ENCODE measurements at places on chromosomes 6 and 20.

- no peak for DNase-seq
These were observed 810.2 kb downstream of the MAFB start for GRCh38 chr20:39878809-39879208.

- no peak for DNase-seq
These were observed 94.5 kb downstream of the RFPL4B start for GRCh38 chr6:112441607-112442006.

DNA sequence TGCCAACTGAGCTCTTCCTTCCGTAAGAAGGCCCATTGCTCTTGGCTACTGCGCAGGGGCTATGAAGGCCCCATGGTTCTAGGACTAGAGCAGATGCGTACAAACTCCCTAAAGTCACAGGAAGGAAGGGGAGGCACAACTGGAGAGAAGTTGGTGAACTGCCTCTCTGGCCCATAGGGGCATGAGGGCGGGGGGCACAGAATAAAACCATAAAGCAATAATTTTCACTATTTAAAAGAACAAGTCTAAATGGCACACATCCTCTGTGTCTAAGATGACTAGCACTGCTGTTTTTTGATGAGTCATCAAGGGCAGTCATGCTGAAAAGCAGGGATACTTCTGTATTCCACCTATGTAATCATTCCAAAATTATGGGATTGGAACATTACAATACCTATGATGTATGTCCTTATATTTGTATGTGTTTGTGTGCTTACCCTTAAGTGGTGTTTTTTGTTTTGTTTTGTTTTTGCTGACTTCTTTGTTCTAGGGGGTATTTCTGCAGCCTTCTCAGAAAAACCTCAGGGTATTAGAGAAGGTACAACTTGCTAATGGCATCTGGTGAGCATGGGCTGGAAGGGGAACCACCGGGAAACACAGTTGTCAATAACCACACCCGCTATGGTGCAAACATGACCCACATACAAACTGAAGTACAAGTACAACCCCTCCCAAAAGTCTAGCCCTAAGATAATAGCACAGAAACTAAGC, 36.9 kb downstream of the B4GALT5 start:
- DNase-seq: peak; percentile 71

- DNase-seq: no peak
These were observed 145.7 kb downstream of the RFX6 start for GRCh38 chr6:117022774-117023173.

- no peak for DNase-seq
These were observed 60.9 kb upstream of the EIF2S2 start for GRCh38 chr20:34172926-34173325.

DNA sequence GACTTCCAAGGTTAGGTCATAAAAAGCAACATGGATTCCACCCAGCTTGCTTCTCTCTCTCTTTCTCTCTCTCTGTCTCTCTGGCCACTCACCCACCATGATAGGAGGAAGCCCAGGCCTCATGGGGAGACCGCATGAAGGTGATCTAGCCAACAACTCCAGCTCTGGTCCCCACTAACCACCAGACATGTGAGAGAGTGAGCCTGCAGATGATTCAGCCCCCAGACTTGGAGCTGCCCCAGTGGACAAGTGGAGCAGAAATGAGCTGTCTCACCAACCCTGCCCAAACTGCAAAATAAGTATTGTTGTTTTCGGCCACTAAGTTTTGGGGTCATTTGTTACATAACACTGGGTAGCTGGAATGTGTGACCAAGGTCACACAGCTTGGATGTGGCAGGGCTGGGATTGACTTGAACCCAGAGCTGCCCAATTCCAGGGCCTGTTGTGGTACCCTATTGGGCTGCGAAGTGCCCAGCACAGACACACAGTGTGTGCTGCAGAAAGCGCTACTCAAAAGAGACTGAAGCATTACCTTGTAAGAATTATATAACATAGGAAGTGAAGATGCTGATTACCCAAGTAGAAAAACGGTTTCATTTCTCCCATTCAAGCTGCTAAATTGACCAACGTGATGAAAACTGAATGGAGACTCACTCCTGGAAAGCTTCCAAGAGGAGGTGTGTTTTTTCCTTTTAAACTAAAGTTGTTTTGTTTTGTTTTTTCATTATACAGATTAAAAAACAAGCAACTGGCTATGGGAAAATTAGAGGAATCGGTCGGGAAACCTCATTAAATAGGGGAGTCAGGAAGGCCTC, 9.1 kb upstream of the TLDC2 start:
- DNase-seq: peak; percentile 64

DNA sequence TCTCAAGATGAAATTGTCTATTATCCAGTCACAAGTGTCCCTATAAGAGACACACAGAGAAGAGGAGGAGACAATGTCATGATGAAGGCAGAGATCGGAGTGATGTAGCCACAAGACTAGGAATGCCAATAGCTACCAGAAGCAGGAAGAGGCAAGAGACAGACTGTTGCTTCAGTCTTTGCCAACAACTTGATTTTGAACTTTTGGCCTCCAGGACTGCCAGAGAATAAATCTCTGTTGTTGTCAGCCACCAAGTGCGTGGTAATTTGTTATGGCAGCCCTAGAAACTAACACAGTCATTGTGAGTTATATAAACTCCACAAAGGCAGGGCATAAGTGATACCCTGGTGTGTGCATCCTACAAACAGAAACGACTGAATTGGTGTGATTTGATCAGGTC, 517.0 kb downstream of the BTBD3 start:
- no peak for DNase-seq

DNA sequence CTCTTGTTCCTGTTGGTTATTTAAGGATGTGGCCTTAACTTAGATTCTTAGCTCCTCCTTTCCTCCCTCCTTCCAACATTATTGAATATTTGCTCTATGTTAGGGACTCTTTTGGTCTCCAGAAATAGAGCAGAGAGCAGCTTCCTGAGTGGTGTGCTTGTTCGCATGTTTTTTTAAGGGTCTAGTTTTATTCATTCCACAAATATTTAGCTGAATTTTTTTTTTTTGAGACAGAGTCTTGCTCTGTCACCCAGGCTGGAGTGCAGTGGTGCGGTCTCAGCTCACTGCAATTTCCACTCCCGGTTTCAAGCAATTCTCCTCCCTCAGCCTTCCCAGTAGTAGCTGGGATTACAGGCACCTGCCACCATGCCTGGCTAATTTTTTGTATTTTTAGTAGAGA, 169.2 kb downstream of the ZFAND3 start:
- no peak for DNase-seq

DNA sequence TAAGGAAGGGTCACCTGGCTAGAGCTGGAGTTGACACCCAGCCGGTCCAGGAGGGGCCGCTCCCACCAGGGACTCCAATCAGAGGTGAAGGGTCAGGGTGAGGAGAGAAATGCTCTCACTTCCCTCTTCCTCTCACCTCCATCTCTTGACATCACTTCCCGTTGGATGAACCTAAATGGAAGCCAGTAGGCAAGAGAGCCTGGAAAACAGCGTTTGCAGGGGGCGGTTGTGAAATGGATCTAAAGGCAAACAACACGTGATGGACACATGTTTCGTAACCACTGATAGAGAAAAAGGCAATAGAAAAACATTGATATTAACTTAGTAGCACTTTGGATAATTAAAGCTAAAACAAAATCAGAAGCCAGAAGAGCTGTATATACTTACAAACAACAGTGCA, 105.6 kb upstream of the FOXA2 start:
- no peak for DNase-seq

DNA sequence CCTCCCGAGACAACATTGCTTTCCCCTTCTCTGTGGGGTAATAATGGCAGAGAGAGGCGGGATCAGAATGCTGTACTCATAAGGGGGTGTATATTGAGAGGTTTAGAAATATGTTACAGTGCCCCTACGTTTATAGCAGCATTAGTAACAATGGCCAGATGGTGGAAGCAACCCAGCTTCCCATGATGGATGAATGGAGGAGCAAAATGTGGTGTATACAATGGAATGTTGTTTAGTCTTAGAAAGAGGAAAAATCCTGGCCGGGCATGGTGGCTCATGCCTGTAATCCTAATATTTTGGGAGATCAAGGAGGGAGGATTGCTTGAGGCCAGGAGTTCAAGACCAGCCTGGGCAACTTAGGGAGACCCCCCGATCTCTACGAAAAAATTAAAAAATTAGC, 12.9 kb downstream of the BANF2 start:
- peak; percentile 84 for DNase-seq

GRCh38 chr6:144617191-144617590, 332.1 kb downstream of the UTRN start:
- no peak for DNase-seq

DNA sequence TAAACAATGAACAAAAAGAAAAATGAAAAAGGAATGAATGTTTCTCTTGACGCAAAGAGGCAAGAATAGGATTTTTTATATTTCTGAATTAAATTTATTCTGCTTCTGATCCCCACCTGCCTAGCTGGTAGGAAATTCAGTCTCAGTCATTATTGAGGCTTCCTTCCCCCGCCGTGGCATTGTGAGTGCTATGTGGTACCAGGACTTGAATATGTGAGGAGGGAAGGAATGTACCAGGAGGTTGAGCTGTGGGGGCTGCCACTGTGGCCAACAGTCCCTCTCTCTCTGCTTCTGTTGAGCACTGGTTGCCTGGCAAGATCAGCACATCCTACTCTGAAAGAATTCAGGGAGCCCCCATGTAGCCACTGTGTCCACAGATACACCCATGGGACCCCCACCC, 368.1 kb upstream of the JARID2 start:
- DNase-seq: no peak

GRCh38 chr6:110020888-110021287, 42.8 kb downstream of the GPR6 start:
- DNase-seq: no peak

DNA sequence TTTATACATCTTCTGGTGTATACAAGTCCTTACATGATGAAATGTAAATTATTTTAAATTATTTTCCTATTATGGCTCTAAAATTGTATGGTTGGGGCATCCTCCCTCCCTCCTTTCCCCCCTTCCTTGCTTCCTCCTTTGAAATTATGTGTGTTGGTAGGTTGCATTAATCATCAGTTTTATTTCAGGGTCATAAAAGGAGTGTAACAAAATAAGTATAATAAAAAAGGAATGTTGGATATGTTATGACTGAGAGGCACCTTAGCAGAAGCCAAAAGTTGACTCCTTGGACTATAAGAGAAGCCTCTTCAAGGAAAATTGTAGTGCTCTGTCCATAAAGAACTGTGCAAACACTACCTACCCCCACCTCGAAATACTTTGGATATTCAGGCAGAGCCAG, 46.6 kb upstream of the PTPRK start:
- no peak for DNase-seq

DNA sequence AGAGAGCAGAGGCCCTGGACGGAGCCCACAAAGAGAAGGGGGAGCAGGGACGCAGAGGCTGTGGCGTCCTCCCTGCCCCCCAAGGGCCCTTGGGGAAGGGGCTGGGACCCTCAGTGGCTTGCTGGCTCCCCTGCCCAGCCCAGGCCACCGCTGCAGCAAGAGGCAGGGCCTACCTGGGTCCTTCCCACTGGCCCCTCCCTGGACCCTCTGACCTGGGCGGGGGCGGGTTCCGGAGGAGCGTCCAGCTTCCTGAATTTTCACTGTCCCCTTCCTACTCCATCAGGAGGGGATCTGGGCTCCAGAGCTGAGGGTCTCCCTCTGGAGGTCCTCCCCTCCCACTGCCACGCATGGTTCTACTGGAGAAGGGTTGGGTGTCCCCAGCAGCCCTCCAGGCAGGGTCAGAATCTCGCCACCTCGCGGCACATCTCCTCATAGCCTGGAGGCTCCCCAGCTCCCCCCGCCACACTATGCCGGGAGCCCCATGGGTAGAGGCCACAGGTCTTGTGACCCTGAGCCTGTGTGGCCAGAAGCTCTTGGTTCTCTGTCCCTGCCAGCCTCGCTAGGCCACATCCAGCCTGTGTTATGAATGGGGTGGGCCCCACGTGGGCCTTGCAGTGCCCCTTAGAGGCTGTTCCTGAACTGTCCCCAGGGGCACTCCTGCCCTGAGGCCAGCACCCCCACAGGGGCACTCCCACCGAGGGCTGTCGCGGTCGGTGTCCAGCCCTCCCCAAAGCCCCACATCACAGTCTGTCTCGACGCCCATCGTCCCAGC, 1.0 kb upstream of the SOX18 start:
- DNase-seq: no peak

DNA sequence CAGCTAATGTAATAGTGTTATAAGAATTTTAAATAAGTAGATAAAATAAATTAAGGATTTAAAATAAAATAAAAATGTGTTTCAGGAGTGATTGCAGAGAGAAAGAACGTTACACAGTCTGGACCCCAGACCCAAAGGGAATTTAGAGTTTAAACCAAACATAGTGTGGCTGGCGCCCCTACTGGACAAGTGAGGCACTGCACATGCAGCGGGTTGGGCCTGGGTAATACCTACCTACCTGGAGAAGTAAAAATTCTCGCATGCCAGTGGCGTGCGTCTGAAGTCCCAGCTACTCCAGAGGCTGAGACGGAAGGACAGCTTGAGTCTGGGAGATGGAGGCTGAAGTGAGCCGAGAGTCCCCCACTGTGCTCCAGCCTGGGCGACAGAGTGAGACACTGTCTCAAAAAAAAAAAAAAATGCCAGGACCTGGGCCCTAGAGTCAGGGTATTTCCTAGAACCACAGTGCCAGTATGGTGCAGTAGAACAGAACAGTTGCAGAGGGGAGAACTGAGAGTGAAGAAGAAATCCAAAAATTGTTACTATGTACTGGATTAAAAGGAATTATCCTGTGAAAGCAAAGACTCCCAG, 71.4 kb upstream of the TCF21 start:
- no peak for DNase-seq

GRCh38 chr20:32649697-32650400, 23.9 kb downstream of the C20orf203 start:
- no peak for DNase-seq

DNA sequence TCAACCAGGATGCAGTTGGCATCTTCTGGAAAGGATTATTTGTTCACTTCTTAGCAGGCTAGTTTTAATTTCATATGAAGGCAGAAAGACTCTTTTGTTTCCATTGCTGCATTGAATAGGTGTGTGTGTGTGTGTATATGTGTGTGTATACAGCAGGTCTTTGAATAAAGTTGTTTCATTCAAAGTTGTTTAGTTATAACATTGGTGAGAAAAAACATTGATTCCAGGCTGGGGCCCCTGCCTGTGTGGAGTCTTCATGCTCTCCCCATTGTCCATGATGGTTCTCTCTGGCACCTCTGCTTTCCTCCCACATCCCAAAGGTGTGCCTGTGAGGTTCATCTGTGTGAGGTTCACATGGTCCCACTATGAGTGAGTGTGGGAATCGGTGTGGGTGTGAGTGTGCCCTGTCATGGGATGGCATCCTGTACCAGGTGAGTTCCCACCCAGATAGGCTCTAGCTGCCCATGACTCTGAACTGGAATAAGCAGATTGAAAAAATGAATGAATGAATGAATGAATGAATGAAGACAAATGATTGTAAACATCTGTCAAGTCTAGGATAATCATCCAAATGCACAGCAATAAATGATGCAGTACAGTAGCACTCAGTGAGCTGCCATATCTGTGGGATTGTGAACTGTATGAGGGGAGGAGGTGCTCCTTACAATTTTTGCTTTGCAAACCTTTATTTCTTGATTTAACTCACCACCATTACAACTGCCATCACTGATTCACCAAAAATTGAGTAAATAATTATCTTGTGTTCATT, 156.0 kb downstream of the ADGRG6 start:
- no peak for DNase-seq

DNA sequence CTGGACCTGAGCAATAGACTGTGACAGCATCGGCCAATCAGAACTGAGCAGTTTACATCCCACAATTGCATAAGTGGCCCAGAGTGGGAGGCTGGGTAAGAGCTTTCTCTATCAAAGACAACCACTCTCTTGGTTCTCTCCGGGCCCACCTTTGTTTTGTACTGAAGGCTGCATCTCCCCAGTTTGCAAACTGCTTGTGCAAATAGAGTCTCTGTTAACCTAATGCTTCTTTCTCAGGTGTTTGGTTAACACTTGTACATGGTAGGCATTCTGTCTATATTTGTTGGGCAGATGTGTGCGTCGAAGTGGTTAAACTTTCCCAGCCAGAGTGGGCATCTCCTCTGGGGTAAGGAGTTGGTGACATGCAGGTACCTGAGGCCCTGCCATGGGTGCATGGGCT, 177.1 kb downstream of the CDH26 start:
- DNase-seq: no peak

Data from IMR-90 (cell line).